ENCODE measurements at places on chromosomes 11 and 22.

- no peak for DNase-seq
Observed at GRCh38 chr11:125207866-125208425, 43.4 kb downstream of the PKNOX2 start.

DNA sequence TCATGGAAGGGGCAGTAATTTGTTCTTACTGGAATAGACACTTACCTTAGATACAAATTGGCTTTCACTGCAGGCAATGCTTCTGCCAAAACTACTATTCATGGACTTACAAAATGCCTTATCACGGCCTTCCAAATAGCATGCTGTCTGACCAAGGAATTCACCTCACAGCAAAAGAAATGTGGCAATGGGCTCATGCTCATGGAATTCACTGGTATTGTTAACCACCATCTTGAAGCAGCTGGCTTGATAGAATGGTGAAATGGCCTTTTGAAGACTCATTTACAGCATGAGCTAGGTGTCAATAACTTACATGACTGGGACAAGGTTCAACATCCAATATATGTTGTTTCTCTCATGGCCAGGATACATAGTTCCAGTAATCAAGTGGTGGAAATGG is 21.9 kb downstream of the OR5B21 start:
- DNase-seq = no peak

GRCh38 chr11:95247127-95247684 is 16.2 kb upstream of the SESN3 start:
- DNase-seq = peak; percentile 12

DNA sequence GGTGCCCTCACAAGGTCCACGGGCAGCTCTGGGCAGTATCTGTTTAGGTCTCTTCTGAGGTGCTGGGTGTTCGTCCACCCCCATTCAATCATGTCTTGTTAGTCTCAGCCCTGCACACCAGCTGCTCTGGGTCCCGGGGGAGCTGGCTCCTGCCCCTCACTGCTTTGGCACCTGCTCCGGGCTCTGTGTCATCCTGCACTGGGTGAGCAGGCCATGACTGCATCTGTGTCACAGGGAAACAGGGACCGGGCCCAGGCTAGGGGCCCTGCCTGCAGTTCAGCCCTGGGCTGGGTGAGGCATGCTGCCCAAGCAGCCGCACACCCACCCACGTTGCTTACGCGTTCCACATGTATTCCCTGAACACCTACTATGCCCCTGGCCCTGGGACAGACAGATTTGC is 43.9 kb downstream of the ELFN2 start:
- no peak for DNase-seq

DNA sequence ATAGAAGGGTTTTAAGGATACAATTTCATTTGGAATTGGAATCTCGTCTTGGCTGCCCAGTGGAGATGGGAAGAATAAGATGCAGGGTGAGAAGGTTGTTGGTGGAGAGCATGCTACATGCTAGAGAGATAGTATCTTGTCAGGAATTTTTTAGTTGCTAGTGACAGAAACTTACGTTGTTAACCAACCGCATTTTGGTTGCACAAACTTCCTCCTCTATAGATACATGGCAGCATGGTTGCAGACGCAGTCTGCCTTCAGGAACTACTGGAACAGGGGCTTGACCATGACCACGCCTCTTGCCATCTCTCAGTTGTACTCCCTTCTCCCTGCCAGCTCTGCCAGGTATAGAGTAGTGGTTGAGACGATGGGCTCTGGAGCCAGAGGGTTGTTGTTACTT is 13.5 kb upstream of the CCDC90B start:
- no peak for DNase-seq

- no peak for DNase-seq
Observed at GRCh38 chr22:48350456-48350855, 1477.2 kb downstream of the BRD1 start.

- DNase-seq = no peak
Observed at GRCh38 chr11:56522008-56522407, 21.0 kb downstream of the OR5M11 start.

DNA sequence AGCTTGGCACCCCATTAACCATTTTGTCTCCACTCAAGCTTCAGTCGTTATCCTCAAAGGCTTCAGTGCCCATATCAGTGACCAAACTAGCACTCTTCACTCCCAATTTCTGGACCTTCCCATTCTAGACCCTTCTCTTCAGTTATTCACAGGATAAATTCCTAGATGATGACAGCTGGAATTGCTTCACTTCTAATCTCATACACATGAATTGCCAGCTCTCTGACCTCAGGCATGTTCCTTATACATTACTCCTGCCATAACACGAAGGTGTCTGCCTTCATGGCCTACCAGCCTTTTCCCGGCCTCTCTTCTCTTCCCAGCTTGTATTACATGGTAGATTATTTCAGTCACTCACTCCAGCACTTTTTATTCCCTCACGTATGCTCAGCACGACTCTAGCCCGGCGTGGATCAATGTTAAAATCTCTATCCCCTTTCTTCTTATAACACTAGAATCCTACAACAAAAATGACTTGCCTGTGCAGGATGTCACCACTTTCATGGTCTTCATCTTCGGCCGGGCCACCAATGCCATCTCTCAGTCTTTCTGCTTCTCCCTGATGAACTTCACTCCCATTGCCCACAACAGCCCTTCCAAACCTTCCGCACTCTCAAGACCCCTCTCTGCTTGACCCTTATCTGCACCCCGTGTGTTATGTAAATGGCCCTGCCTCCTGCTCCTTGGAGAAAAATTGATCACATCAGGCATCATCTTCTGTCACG is 36.9 kb downstream of the EIF3F start:
- no peak for DNase-seq

GRCh38 chr11:78189174-78189724 is 530 bp downstream of the USP35 start:
- no peak for DNase-seq

- no peak for DNase-seq
Observed at GRCh38 chr22:28402539-28402938, 277.1 kb downstream of the TTC28 start.

GRCh38 chr11:69369945-69370344 is 76.0 kb downstream of the MYEOV start:
- DNase-seq = no peak

All from muscle of back (tissue), 13 donors.